ENCODE measurements at places on chromosomes 4 and X.

DNA sequence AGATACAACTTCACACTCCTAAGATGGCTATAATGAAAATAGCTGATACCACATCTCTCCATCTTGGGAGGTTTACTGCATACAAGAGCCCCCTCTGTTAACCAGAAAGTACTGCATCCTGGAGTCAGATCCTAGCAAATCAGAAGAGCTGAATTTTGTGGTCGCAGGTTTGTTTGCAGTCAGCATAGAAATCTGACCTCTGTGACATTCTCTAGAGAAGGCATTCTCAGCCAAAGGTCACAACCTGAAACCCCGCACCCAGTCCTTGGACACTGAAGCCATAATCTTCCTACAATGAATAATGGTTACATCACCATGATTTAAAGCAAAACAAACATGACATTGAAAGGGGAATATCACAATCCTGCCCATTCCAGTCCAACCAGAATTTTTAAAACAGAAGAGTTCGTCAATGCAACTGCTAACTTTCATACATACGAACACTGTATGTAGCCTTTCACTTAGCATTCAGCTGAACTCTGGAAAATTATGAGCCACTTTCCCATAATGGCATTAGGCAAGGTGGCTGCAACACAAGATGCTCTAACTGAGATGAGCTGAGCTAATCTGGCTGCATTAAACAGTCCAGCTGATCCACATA lies 17.6 kb downstream of the HS6ST2 start:
- no peak for DNase-seq
- H3K4me3 ChIP-seq = no peak overlapping the region

GRCh38 chrX:33808636-33809035 lies 323.5 kb downstream of the FAM47A start:
- H3K27ac ChIP-seq = no peak overlapping the region
- no peaks in the 10 kb centered on the region for H3K36me3 ChIP-seq
- H3K4me1 ChIP-seq = no peaks in the 10 kb centered on the region
- DNase-seq = no peak
- no peaks in the 10 kb centered on the region for H3K27me3 ChIP-seq

GRCh38 chr4:19756661-19757060 lies 495.0 kb upstream of the SLIT2 start:
- no peak overlapping the region for H3K27ac ChIP-seq
- H3K27me3 ChIP-seq = no peaks in the 10 kb centered on the region

DNA sequence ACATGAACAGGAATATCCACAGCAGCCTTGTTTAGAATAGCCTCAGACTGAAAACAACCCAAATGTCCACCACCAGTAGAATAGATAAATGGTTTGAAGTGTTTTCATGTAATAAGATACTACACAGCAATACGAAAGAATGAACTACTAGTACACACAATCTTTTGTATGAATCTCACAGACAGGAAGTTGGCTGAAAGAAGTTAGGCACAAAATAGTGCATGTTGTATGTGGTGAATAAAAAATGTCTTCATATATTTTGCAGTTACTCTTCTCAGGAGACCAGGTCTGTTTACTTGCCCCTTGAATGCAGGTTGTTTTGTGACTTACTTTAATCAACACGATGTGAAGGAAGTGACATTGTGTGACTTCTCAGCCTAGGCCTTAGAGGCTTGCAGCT lies 75.9 kb upstream of the LEF1 start:
- no peak for DNase-seq
- no peak overlapping the region for H3K4me3 ChIP-seq
- H3K36me3 ChIP-seq = peaks cover 4% of the 10 kb centered on the region

DNA sequence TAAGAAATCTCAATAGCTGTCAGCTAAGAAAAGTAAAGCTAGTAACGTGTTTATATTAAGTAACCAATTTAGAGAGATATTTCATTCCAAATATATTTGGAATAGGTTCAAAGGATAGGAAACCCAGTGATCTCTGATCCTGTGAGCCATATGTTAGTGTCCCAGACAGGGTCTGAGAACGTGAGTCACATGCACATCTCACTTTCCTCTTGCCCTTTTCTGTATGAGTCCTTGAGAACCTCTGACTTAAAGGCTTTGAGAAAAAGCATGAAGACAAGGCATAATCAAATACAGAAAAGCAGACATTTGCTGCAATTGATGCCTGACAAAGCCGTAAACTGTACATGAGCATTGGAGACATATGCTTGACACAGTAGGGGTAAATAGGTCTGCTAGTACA lies 655.1 kb upstream of the ADGRL3 start:
- no peak overlapping the region for H3K27ac ChIP-seq
- no peak for DNase-seq
- H3K4me1 ChIP-seq = no peaks in the 10 kb centered on the region
- no peaks in the 10 kb centered on the region for H3K36me3 ChIP-seq
- H3K4me3 ChIP-seq = no peak overlapping the region

GRCh38 chr4:6892190-6892908 lies 17.3 kb upstream of the TBC1D14 start:
- H3K27me3 ChIP-seq = no peaks in the 10 kb centered on the region
- peak overlapping the region; percentile 61 for H3K27ac ChIP-seq
- H3K36me3 ChIP-seq = peaks cover 18% of the 10 kb centered on the region
- peaks cover 21% of the 10 kb centered on the region for H3K4me1 ChIP-seq
- DNase-seq = no peak
- peak overlapping the region; percentile 39 for H3K4me3 ChIP-seq

DNA sequence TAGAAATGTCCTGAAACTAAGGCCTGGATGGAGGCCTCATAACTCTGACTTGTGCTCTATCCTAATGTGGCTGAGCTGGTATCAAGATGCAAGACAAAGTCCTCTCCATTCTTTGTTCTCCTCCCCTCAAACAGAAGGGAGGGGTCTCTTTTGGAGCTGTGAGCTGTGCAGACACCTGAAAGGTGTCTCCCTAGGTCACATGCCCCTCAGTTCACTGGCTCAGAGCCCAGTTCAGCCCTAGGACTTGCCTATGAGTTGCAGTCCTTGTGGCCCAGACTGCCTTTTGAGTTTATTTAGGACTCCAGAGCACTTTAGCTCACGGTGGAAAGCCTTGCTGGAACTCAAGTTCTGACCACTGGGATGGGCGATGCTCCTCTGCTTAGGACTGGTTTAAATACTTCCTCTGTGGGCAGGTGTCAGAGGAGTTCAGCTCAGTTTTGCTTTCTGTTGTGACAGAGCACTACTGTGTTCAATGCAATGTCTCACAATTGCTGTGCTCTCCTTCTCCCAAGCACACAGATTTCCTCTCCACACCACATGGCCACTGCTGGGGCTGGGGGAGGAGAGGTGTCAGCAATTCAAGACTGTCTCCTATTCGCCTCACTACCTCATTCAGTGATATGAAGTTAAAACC lies 84.8 kb upstream of the ZNF827 start:
- H3K27ac ChIP-seq = no peak overlapping the region
- no peaks in the 10 kb centered on the region for H3K36me3 ChIP-seq
- H3K27me3 ChIP-seq = peaks cover 23% of the 10 kb centered on the region

DNA sequence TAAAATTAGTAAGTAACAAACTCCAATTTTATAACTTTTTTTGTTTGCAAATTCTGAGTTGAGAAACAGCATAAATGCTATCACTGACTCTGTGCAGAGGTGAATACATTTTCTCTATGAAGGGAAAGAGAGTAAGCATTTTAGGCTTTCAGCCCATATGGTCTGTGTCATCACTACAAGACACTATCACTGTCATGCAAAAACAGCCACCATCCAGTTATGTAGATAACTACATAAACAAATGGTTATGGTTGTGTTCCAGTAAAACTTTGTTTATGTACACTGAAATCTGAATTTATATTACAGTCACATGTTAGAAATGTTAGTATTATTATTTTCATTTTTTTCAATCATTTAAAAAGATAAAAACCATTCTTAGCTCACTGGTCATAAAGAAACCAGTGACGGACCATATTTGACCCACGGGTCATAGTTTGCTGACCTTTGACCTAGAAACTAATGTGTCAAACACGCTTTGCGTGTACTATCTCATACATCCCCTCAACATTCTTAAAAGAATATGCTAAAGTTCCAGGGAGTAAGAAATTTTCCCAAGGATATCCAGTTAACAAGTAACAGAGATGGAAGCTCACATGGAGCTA lies 29.1 kb downstream of the RASGEF1B start:
- H3K27me3 ChIP-seq = no peaks in the 10 kb centered on the region
- H3K36me3 ChIP-seq = no peaks in the 10 kb centered on the region
- H3K4me3 ChIP-seq = no peak overlapping the region
- DNase-seq = no peak
- H3K4me1 ChIP-seq = no peaks in the 10 kb centered on the region
- no peak overlapping the region for H3K27ac ChIP-seq

- H3K4me1 ChIP-seq = peaks cover 5% of the 10 kb centered on the region
- H3K36me3 ChIP-seq = no peaks in the 10 kb centered on the region
- no peak overlapping the region for H3K4me3 ChIP-seq
- H3K27ac ChIP-seq = no peak overlapping the region
- no peak for DNase-seq
Measured at GRCh38 chr4:3340700-3341083, 47.9 kb downstream of the RGS12 start.

GRCh38 chr4:54800831-54801530 lies 143.2 kb downstream of the KIT start:
- peaks cover 2% of the 10 kb centered on the region for H3K4me1 ChIP-seq
- no peak overlapping the region for H3K4me3 ChIP-seq
- H3K36me3 ChIP-seq = no peaks in the 10 kb centered on the region
- no peaks in the 10 kb centered on the region for H3K27me3 ChIP-seq
- DNase-seq = no peak

GRCh38 chrX:123330229-123330942 lies 146.3 kb downstream of the GRIA3 start:
- H3K36me3 ChIP-seq = no peaks in the 10 kb centered on the region
- DNase-seq = no peak
- H3K4me3 ChIP-seq = no peak overlapping the region
- no peaks in the 10 kb centered on the region for H3K27me3 ChIP-seq

DNA sequence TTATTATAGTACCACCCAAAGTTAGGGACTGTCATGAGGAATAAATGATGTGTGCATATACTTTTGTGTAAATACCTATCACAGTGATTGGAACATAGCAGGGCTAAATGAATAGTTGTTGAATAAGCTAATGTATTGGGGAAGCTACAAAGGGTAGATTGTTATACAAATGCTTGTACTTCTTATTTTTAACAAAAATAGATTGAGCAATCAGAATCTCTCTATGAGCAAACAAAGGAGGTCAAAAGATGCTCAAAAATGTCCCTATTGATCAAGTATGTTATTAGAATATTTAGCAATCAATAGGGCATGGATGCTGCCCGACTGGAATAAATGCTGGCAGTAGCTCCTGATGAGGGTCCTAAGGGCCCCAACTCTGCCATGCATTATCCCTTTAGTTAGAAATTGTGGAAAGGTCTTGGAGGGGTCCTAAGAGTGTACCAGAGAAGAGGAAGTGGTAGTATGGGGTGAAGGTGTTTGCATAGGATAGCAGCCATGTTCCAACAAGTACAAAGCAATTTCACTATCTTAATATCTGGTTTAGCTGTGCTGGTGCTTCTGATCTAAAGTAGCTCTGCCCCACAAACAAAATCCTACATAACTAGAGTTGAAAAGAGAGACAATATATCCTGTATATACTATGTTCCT lies 33.1 kb upstream of the TAPT1 start:
- peaks cover 15% of the 10 kb centered on the region for H3K36me3 ChIP-seq
- H3K4me1 ChIP-seq = peaks cover 22% of the 10 kb centered on the region
- no peaks in the 10 kb centered on the region for H3K27me3 ChIP-seq
- no peak for DNase-seq
- H3K27ac ChIP-seq = peak overlapping the region; percentile 51
- no peak overlapping the region for H3K4me3 ChIP-seq

DNA sequence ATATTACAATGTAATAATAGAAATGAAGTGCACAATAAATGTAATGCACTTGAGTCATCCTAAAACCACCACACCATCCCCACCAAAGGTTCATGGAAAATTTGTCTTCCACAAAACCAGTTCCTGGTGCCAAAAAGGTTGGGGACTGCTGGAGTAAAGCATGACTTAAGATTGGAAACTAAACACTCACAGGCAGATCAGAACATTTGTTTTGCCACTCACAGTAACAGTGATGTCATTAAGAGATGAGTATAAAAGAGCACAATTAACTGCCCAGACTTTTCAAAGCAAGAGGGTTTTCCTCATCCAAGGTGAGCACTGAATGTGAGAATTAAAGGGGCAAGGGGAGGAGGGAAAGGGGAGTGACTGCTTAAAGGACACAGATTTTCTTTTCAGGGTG lies 35.6 kb downstream of the MAP7D3 start:
- H3K36me3 ChIP-seq = peaks cover 32% of the 10 kb centered on the region
- H3K27ac ChIP-seq = peak overlapping the region; percentile 12
- H3K4me1 ChIP-seq = peaks cover 12% of the 10 kb centered on the region
- DNase-seq = no peak
- H3K27me3 ChIP-seq = no peaks in the 10 kb centered on the region

- peaks cover 4% of the 10 kb centered on the region for H3K4me1 ChIP-seq
- no peak for DNase-seq
- no peak overlapping the region for H3K4me3 ChIP-seq
Measured at GRCh38 chrX:69618803-69619202, 2.9 kb downstream of the EDA start.

DNA sequence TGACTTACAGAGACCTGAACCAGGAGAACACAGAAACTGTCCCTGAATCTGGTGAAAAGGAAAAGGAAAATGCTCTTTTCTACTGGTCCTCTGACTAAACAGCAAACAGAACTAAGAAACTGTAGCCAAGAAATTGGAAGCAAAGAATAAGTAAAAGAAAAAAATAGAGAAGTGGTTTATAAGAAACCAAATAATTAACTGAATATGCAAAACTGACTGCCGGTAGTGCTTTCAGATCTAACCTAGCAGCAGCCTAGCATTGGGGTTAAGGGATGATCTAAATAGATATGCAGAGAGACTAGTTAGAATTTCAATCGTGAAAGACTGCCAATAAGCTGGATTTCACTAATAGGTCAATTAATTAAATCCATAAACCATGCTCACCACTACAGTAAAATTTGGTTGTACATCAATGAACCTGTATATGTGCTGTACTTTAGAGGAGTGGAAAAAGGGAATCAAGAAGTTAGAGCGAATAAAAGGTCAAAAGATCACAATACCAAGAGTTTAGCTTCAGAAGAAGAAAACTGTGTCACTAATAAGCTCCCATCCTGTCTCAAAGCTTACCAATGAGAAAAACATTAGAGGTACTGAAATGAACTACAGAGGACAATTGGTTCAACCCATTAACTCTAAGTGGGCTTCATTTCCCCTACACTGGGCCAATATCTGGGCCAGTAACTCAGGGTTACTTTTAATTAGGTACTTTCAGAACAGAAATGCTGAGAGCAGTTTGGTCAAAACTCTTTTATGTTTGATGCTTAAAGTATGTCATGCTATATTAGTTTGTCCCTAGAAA lies 53.6 kb downstream of the KLHL13 start:
- peaks cover 3% of the 10 kb centered on the region for H3K4me1 ChIP-seq
- no peaks in the 10 kb centered on the region for H3K27me3 ChIP-seq
- no peak overlapping the region for H3K27ac ChIP-seq
- H3K36me3 ChIP-seq = no peaks in the 10 kb centered on the region
- no peak overlapping the region for H3K4me3 ChIP-seq

GRCh38 chrX:129661369-129661768 lies 6.6 kb upstream of the APLN start:
- H3K4me3 ChIP-seq = no peak overlapping the region
- DNase-seq = no peak
- peaks cover 36% of the 10 kb centered on the region for H3K27me3 ChIP-seq
- no peak overlapping the region for H3K27ac ChIP-seq
- no peaks in the 10 kb centered on the region for H3K36me3 ChIP-seq
- no peaks in the 10 kb centered on the region for H3K4me1 ChIP-seq
